Fibroblast of skin of scalp (primary cell): ENCODE measurements at places on chromosomes 5 and 9.

- DNase-seq, result no peak
Measured at GRCh38 chr9:108086624-108087023, 597.1 kb upstream of the KLF4 start.

DNA sequence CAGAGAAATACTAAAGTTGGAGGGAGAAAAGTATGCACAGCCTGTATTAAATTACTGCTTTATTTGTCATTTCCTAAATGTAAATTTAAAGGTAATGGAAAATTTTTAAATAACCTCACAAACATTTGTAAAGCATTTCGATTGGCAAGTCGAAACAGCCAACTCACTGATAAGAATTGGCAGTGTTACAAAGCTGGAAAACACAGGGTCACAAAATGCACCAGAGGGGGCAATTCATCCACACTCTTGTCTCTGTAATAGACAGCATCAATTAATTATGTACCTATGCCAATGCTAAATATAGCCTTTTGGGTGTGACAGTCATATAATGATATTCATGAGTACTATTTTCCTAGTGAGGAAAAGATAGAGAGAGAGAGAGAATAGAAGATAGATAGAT is 140.6 kb upstream of the PRLR start:
- no peak for DNase-seq

- DNase-seq, result no peak
Measured at GRCh38 chr5:102290004-102290403, 6.1 kb downstream of the SLCO4C1 start.

- no peak for DNase-seq
Measured at GRCh38 chr5:154962494-154962893, 21.6 kb downstream of the MRPL22 start.

GRCh38 chr5:77629509-77630113 is 8.9 kb downstream of the OTP start:
- DNase-seq, result no peak

DNA sequence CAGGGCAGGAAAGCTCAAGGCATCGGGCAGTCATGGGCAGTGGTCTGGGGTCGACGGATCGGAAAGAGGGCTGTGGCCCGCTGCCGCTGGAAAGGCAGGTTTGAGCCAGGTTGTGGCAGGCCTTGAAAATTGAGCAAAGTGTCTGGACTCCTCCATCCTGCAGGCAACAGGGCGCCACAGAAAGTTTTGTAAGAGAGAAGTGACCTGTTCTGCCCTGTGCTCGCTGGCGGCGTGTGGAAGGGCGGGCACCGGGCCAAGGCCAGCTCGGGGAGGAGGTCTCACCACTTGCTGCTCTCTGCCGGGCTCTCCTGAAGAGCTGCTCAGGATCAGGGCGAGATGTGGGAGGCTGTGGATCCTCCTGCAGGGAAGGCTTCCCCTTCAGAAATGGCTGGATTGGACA is 41.4 kb upstream of the FAT2 start:
- no peak for DNase-seq

DNA sequence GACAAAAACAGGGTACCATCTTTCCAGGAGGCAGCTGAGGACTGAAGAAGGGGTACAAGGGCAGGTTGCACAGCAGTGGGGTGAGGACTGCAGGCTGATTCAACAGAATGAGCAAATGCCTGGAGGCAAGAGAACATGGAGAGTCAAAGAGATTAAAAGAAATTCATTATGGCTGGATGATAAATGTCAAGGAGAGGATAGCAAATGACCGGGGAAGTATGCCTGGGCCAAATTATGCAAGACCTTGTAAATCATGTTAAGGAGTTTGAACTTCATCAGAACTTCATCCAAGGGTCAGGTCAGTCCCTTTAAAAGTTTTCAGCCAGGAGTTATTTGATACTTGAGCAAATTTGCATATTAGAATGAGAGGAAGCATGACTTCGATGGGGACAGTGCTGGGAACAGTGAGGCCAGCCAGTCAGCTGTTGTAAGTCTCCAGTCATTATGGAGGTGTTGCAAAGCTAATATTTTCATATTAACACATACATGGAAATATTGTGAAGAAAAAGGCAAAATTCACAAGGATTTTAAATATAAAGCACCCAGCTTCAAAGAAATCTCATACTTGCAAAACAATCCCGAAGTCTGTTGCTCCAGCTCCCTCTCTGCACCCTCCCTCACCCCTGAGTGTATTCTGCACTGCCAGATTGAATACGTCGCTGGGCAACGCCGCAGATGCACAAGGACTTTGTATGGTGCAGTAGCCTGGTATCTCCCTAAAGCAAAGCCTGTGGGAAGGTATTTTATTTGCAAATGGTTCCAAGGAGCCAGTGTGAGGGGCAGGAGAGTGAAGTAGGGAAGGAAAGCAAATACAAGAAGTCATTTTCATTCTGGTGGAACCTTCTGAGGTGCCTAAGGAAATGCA is 509.8 kb upstream of the TLE4 start:
- no peak for DNase-seq

GRCh38 chr5:71589903-71590302 is 2.8 kb downstream of the MCCC2 start:
- DNase-seq, result no peak

DNA sequence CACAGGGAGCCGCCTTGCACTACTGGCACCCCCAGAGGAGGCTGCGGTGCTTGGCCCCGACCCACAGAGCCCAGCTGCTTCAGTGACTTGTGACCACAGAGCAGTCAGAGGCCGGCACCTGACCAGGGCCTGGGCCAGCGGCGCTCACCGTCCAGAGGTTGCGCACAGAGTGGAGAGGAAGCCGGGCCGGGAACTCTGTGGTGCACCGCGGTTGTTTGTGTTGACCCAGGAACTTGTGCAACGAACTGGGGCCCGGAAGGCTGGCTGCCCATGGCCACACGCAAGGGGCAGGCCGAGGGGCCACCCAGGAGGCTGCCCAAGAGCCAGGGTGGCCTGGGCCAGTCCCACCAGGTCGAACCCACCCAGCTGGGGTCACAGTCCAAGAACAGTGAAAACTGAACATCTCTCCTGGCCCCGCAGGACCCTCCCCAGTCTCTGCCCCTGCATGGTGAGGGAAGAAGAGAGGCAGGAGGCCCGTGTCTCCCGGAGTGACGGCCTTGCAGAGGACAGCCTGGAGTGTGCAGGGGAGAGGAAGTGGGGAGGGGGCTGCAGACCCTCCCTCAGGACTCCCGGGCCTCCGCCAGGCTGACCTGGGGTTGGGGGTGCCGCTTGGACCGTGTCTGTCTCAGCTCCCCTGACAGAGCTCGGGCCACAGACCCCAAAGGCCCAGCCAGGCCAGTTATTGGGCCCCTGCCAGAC is 42.8 kb upstream of the EGFL7 start:
- DNase-seq, result no peak

- DNase-seq, result no peak
Measured at GRCh38 chr9:99345451-99345850, 123.4 kb downstream of the SEC61B start.

DNA sequence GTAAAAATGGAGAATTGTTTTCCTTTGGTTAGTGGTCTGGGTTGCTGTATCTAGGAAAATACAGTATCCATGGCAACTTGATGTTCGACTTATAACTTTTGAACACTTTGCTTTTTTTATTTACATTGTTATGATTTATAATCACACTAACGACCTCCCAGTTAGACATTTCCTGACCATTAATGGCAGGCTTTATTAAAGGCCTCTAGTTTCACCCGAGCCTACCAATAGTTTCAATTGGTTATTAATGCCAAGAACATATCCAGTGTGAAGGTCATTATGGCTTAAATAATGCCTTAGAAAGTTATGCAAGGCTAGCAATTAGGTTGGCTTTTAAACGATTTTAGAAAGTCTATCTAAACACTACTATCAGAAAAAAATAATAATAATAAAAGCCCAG is 452.0 kb downstream of the DMRTA1 start:
- DNase-seq, result no peak

- peak; percentile 62 for DNase-seq
Measured at GRCh38 chr9:99181621-99182020, 40.1 kb downstream of the ALG2 start.
